ENCODE measurements at places on chromosomes 12 and 14. TPM values are rescaled to one million over a fixed set of nuclear protein-coding genes. Genes with fewer than 3 reads are reported as not detected.

The SYNDIG1L gene
- total RNA-seq: not detected

DNA sequence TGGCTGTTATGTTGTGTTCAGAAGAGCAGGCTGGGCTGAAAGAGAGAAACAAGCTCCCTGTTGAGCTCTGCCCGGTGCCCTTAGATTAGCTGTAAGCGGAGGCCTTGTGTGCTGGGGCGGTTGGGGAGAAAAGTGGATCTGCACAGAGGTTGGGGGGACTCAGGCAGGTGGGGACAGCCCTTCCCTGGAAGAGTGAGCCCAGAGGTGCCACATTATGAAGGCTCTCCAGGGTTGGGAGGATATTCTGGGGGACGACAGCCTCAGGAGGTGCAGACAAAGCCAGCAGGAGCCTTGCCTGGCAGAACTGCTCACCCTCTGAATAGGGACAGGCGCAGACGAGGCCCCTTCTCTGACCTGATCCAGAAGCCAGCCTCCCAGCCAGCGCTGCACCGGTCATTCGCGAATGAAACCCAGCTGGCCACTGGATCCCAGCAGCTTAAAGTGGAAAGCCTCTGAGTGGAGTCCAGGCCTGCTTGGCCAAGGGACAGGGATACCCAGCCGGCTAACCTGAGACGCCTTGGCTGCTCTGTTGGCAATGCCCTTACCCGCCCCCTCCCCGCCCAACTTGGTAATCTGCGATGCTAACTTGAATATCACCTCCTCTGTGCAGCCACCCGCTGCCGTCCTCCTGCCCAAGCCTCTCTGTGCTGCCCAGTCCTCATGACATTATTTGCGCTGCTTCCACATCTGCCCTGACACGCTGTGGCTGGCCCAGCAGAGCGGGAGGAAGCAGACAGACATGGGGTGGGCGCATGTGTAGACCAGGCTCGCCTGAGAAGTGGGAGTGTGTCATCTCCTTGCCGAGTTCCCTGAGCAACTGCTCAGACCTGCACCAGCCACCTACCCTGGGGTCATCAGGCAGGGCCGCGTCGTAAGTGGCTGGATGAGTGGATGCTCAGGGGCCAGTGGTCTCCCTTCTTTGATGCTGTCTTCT is 5.6 kb downstream of the HIP1R start:
- DNase-seq: no peak

- no peak for DNase-seq
Measured at GRCh38 chr12:119448611-119449131, 114.1 kb downstream of the CCDC60 start.

GRCh38 chr12:11762723-11763326 is 113.4 kb downstream of the ETV6 start:
- DNase-seq: no peak

The RIMBP2 gene
- total RNA-seq: not detected

DNA sequence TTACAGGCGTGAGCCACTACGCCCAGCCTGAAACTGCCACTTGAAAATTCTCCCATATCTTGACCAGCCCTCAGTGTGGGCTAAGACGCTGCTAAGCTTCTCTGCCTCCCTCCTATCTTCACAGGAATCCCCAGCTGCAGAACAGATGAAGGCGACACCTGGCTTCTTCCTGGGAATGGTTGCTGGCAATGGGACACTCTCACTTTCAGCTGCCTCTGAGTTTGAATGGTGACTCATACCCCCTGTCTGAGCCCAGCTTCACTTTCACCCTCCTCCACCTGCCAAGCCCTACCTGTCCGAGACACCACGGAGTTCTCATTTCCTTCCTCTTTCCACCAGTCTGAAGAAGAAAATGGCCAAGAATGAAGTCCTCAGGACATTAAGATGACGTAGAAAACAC is 18.3 kb upstream of the VASH1 start:
- no peak for DNase-seq

The ERBB3 gene
- 0.48 TPM for total RNA-seq

The TAS2R7 gene
- total RNA-seq: not detected

DNA sequence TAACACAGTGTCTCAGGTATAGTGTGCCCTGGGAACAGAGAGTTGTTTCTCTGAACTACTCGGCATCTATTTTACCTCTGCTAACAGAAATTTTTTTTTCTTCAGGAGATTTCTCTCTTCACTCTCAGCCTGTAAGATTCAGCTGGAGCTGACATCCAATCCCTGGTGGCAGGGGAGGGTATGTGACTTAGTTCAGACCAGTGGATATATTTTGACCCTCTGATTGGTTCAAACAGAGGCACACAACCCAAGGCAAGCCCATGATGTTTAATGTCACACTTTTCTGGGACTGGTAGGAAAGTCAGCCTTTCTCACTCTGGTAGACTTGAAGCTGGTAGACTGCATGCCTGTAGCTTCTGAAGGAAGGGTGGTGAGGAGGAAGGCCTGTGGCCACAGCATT is 147.9 kb downstream of the HMGA2 start:
- DNase-seq: no peak
